ENCODE measurements at places on chromosomes 11 and 22.

- DNase-seq: no peak
Measured at GRCh38 chr22:41028841-41029240, 63.6 kb upstream of the EP300 start.

DNA sequence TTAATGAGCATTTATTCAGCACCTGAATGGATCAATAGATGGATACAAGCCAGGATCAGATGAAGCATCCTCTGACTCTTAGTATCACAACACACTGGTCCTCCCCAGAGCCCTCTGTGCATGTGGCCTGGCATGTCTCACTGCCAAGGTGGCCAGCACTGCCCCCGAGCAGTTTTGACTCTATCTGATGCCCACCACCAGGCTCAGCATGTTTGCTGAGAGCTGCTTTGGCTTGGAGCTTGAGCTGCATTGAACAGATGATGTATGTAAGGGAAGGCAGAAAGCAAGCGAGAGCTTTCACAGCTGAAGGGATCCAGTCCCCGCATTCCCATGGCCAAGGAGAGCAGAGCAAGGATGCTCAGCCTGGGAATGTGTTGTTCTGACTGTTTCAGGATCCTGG is 320.3 kb downstream of the BUD13 start:
- DNase-seq: no peak

- DNase-seq: no peak
Measured at GRCh38 chr22:26763633-26764361, 106.4 kb downstream of the MIAT start.

GRCh38 chr22:44595841-44596341 is 97.9 kb upstream of the RTL6 start:
- peak; percentile 60 for DNase-seq

- no peak for DNase-seq
Measured at GRCh38 chr11:57599381-57599780, 1.9 kb downstream of the SERPING1 start.

All from left renal pelvis (tissue), 4 donors.